ENCODE measurements at places on chromosomes 12 and 14. TPM values are rescaled to one million over a fixed set of nuclear protein-coding genes. Genes with fewer than 3 reads are reported as not detected.

ZFHX2 gene
- total RNA-seq: 0.32 TPM

FSCB gene
- not detected for total RNA-seq

TPH2 gene
- total RNA-seq: not detected

TMTC2 gene
- 1.5 TPM for total RNA-seq

DCN gene
- total RNA-seq: 478 TPM

CLMN gene
- total RNA-seq: 3.6 TPM

LYZ gene
- not detected for total RNA-seq

MED6 gene
- total RNA-seq: 23.6 TPM

GDF11 gene
- total RNA-seq: 10.0 TPM

SLC6A13 gene
- total RNA-seq: 0.11 TPM

LRFN5 gene
- total RNA-seq: not detected

TMEM119 gene
- total RNA-seq: 1.9 TPM

TEAD4 gene
- 31.3 TPM for total RNA-seq

ITGB7 gene
- not detected for total RNA-seq

RAD51B gene
- 14.5 TPM for total RNA-seq

SELPLG gene
- total RNA-seq: 2.1 TPM

SLC38A6 gene
- 52.4 TPM for total RNA-seq

FAIM2 gene
- total RNA-seq: 4.1 TPM

NKX2-1 gene
- total RNA-seq: not detected

SARNP gene
- 96.4 TPM for total RNA-seq

GSC gene
- 0.11 TPM for total RNA-seq

PAWR gene
- 8.3 TPM for total RNA-seq

FOXG1 gene
- not detected for total RNA-seq

OVCH1 gene
- total RNA-seq: 0.11 TPM

PRPH gene
- 0.26 TPM for total RNA-seq

WNT1 gene
- not detected for total RNA-seq

ZC2HC1C gene
- 0.38 TPM for total RNA-seq

KRT82 gene
- not detected for total RNA-seq

SLC25A21 gene
- 0.19 TPM for total RNA-seq

NGB gene
- not detected for total RNA-seq

ACRBP gene
- total RNA-seq: 0.32 TPM

APOF gene
- total RNA-seq: not detected

CD69 gene
- total RNA-seq: not detected

HCAR3 gene
- not detected for total RNA-seq

SLC24A4 gene
- not detected for total RNA-seq

P2RX2 gene
- total RNA-seq: not detected

ACOT4 gene
- 0.69 TPM for total RNA-seq

WDR89 gene
- 10.9 TPM for total RNA-seq

SALL2 gene
- total RNA-seq: 7.1 TPM

All from LHCN-M2 (cell line).